ENCODE measurements at places on chromosomes 12 and 14.

DNA sequence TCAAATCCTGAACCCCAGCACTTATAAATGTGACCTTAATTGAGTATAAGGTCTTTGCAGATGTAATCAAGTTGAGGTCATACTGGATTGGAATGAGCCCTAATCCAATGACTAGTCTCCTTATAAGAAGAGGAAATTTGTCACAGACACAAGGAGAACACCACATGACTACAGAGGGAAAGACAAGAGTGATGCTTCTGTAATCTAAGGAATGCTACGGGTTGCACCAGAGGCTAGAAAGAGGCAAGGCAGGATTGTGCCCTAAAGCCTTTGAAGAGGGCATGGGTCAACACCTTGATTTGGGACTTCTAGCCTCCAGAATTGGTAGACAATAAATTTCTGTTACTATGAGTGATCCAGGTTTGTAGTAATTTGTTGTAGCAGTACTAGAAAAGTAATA, 135.0 kb downstream of the FOXG1 start:
- DNase-seq = no peak

GRCh38 chr12:108642269-108642870, 8.7 kb upstream of the SELPLG start:
- no peak for DNase-seq

GRCh38 chr14:61281186-61281947, at the start of gene TMEM30B:
Gene TMEM30B (minus strand): TSS chr14:61281338. CDS start chr14:61281147, 191 bp downstream.
- no peak for DNase-seq

GRCh38 chr14:94389731-94390371, 1.4 kb upstream of the SERPINA1 start:
- no peak for DNase-seq

DNA sequence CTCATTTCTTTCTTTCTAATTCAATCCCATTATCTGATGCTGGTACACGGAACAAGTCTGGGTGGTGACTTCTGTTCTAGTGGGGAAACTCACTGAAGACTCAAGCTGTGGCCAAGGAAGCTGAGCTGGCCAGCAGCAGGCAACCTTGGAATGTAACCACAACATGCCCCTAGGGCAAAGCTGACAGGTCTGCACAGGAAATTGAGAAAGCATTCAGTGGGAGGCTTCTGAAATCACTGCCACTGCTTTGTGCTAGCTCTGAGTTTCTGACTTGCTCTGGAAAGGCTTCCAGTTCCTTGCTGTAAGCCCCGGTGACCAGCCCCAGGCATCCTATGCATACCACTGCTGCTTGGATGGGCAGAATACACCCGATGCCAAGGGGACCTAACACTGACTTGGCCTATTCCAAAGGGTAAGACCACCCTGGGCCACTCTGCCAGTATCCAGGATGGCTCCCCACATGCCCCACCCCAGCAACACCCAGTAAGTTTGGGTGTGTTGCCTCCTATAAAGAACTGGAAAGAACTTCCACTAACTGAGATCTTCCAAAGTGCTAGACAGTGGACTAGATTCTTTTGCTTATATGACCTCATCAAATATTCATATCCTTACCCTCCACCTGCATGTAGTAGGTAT, 84.5 kb upstream of the CDKN3 start:
- no peak for DNase-seq

DNA sequence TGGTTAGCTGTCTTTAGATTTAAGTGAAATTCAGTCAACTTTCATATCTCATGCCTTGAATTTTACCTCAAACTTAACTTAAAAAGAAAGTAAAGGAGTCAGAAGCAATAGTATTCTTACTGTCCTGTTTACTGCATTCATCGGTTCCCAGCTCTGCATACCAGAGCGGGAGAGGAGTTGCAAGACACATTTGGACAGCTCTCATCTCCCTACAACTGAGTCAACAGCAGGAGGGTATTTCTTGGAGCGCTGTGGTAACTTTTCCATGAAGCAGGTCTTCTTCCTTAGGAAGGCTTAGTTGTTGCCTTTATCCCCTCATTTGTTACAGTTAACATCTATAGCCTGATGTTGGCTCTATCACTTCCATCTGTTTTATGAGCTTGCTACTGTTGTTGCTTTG, 65.1 kb downstream of the TRMT5 start:
- no peak for DNase-seq

- no peak for DNase-seq
Observed at GRCh38 chr12:1646569-1647284, 17.7 kb downstream of the WNT5B start.

DNA sequence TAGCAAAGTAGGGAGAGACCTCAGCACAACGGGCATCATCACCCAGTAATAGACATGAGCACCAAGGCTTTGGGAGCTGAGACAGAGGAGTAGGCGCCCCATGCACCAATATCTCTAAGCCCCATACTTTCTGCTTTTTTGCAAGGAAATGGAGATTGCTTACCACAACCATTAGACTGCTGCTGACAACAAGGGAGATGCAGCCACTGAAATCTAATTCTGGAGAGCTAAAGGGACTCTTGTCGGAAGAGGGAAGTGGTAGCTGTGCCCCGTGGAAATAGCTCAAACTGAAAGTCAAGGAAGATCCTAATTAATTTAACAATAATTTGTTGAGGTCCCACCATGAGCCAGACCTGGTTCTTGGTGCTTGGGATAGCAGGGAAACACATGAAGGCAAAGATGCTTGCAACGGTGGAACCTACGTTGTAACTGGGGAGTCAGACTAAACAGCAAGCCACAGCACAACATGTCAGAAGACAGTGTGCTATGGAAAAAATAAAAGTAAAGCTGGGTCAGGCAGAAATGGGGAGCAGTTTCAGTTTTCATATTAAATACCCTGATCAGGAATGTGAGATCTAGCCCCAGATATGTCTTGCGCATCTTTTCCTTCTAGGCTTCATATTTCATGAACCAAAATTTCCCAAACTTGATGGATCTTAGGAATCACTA, 1131.0 kb downstream of the BCL11B start:
- DNase-seq = no peak

GRCh38 chr12:127414186-127414585, 852.8 kb upstream of the TMEM132C start:
- DNase-seq = no peak

DNA sequence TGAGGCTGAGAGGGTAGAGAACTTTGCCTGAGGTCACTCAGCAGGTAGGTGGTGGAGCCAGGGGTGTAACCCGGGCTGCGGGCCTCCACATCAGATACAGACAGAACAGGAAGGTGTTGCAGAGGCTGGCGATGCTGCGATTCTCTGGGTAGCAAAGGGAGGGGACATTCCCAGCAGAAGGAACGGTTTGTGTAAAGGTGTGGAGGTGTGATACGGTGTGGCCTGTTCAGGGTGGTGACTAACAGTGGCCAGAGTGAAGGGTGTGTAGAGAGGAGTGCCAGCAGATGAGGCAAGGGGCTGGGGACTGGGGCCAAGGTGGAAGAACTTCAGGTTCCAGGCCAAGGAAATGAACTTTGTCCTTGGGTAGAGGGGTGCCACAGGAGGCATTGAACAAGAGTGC, 18.2 kb upstream of the FAIM2 start:
- DNase-seq = no peak

GRCh38 chr14:95189367-95190132, 32.2 kb upstream of the DICER1 start:
- no peak for DNase-seq

DNA sequence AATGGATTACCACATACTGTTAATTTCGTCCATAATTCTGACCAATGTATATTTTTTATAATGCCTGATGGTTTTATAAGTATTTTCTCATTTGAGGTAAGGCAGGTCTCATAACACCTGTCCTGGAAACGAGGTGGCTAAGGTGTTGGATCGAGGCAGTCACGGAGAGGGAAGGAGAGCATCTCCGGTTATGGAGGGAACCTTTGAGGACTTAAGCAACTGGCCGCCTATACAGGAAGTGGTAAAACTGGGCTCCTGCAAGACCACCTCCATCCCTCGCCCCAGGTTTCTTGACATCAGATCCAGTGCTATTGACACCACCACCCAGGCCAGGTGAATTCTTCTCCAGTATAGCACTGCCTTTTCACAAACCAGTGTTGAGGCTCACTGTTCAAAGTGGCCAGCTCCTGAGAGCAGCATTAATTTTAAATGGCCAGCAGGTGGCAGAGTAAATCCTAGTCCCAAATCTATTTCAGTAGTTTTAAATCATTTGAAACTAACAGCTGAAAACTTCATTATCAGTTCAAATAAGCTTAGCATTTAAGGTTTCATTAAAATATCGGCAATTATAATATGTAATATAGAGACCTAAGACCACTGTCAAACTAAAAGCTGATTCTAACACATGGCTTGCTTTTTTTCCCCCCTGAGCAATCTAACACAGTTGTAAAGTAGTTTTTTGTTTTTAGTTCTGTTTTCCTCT, 100.8 kb downstream of the PPM1A start:
- DNase-seq = peak; percentile 18

DNA sequence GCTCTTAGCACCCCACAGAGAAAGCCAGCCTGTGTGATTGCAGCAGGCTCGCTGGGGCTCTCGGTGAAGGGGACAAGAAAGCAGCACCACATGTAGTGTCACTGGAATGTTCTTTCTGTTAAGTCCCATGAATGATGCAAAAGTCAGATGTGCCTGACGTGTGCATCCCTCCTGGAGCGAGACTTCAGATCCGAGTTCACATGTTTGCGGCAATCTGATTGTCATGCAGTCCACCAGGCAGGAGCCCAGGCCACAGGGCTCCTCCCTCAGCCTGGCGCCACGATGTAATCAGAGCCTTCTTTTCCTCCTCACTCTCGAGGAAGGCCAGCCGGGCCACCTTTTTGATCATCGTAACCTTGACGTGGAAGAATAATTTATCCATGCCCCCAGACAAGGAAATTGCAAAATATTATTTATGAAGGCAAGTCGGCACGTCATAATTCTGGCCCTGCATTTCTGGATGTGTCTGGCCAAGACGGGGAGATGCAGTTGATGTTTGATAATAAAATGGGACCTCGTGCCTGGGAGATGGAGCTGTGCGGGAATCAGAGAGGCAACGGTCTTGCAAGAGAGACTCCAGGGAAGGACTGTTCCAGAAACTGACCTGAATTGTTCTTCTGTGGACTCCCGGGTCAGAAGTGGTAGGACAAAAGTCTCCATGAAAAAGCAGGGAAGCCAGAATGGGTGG, 214.6 kb downstream of the PHETA1 start:
- no peak for DNase-seq

GRCh38 chr14:32561520-32561919, 232.4 kb downstream of the AKAP6 start:
- DNase-seq = no peak
